Activated T-cell treated with anti-CD3 and anti-CD28 coated beads, Interleukin-2, amount 50 U/mL, for 4 hours (primary cell): ENCODE measurements at places on chromosomes 1 and 21. TPM values are rescaled to one million over a fixed set of nuclear protein-coding genes. Genes with fewer than 3 reads are reported as not detected.
A peak's percentile ranks its signal among the peaks of the same experiment; 100 is the strongest.

- DNase-seq: no peak
Measured at GRCh38 chr1:202857136-202857610, 31.8 kb downstream of the RABIF start.

DNA sequence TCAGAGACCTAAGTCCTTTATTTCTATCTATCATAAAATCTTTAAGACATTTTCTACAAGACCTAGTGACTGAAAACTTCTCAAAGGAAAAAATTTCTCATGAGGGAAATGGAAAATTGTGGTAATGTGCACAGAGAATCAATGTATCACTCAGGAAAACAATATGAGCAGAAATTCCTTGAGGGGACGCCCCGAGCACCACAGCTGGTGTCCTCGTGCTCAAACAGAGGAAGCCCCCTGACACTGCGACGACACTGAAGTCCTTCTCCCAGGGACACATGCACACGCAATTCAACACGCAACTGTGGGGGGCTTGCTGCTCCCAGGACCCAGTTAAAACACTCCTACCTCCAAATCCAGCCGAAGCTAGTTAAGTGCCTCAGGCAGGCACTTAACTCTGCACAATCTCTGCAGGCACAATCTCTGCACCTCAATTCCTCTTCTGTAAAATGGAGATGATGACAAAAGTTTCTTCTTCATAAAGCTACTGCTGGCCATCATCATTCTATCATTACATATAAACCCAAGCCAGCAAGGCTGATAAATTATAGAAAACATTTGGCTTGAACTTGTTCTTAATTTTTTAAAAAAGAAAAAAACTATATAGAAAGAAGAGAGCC lies 16.0 kb downstream of the ZBTB17 start:
- peak; percentile 41 for DNase-seq

DNA sequence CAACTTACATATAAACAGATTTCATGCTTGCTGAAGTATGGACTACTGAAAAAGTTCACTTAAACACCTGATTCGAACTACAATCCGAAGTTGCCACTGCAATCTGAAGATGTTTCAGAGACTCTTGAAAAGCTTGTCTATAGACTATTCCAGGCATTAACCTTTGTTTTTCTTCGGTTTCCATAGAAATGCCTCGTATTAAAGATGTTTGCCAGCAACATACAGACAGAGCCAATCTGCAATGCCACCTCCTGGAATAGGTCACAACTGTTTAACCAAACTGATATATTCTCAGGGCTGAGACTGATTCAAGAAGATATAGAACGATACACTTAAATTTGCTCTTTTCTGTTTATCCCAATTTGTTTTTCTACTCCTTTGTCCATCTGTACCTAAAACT lies 28.9 kb upstream of the DMRTB1 start:
- DNase-seq: no peak

DNA sequence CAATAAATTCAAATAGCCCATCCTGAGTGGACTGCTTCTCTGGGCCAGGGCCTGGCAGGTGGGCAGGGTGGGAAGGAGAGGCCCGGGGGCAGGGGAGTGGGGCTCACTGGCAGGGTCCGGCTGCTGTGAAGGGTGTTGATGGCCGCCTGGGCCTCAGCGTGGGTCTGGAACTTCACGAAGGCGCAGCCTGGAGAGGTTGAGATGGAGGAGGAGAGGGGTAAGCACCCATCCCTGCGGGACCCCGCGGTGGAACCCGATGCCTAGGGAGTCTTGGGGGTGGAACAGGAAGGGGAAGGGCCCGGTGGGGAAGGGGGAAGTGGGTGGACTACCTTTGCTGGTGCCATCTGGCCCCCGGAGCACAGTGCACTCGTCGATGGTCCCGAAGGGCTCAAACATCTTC lies 7.7 kb downstream of the CELF3 start:
- DNase-seq: no peak

- DNase-seq: no peak
Measured at GRCh38 chr1:14715802-14716201, 117.3 kb downstream of the KAZN start.

GRCh38 chr1:182617734-182618351 lies 13.7 kb upstream of the RGS16 start:
- DNase-seq: no peak

DNA sequence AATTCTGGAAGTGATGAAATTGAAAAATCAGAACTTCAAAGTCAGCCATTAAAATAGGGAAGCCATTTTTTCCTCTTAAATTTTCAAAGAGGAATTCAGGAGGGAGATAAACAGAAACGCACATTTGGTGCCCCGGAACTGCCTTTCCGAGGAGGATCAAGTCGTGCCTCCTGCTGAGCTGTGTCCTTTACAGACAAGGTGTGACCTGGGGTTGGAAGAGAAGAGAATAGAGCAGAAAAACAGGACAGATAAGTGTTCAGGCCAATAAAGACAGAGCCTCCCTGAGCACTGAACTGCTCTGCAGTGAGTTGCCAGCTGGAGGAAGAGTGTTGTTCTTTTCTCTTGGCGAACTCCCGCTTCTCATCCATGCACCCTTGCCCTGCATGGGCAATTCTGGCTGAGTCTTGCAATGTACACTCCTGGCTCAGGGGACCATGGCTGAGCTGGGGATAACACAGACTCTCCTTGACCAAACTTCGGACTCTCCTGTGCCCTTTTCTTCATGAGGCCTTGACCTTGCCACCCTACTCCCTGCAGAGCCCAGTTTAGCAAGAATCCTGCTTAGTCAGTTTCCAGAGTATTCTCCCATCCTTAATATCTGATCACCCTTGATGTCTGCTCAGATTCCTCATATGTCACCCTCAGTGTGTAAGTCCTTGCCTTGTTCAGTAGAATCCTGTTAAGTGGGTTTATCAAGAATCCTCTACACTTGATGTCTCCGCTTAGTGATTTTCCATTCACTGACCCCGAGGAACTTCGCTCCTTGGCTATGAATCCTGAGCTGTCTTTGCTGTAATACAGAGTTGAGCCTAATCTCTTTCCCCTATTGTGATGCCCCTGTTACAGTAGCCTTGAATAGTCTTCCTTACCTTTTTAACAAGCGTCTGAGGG lies 1.3 kb upstream of the MTARC1 start:
- no peak for DNase-seq

BPNT1 gene
- 28.2 TPM for total RNA-seq

GRCh38 chr1:102821707-102822106 lies 286.6 kb downstream of the COL11A1 start:
- DNase-seq: no peak

DNA sequence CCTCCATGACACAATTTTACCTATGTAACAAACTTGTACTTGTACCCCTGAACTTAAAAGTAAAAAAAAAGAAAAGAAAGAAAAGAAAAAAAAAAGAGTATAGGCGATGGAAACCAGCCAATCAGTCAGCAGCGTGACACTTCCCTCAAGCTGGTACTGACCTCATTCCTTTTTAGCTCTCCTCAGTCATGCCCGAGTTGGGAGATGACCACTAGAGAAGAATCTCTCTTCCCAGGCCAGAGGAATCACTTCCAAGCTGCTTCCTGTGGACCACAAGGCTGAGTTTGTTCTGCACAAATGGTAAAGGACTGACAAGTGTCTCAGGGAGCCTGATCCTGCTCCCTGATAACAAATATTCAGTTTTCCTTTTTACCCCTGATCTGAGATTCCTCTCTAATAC lies 313.5 kb upstream of the ESRRG start:
- no peak for DNase-seq

- no peak for DNase-seq
Measured at GRCh38 chr1:48499211-48499735, 27.3 kb upstream of the SPATA6 start.

DNA sequence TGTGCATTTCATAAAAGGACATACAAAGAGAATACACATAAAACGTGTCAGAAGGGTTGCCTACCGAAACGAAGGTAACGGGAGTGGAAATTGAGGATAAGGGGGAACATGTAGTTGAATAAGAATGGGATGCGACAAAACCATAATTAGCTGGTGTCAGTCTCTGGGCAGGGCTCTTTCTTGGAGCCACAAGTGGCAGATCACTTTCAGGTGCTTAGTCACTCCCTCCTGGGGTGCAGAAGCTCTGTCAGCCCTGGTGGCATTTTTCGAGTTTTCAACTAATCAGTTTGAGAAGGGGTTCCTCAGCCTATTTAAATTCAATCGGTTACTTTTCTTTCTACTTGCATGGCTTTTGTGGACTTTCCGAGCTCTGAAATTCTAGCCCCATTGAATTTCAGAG lies 133.9 kb upstream of the IGSF21 start:
- no peak for DNase-seq

- no peak for DNase-seq
Measured at GRCh38 chr1:82227306-82228095, 426.8 kb downstream of the ADGRL2 start.

- DNase-seq: no peak
Measured at GRCh38 chr1:26831546-26832248, 5.2 kb downstream of the ZDHHC18 start.

GBP1 gene
- 80.9 TPM for total RNA-seq

- DNase-seq: no peak
Measured at GRCh38 chr1:206456577-206457370, 13.5 kb upstream of the IKBKE start.

VSIG8 gene
- not detected for total RNA-seq

- no peak for DNase-seq
Measured at GRCh38 chr21:28063241-28064216, 929.1 kb downstream of the LTN1 start.

TDRKH gene
- 10.1 TPM for total RNA-seq

CHD5 gene
- total RNA-seq: 0.34 TPM

DNA sequence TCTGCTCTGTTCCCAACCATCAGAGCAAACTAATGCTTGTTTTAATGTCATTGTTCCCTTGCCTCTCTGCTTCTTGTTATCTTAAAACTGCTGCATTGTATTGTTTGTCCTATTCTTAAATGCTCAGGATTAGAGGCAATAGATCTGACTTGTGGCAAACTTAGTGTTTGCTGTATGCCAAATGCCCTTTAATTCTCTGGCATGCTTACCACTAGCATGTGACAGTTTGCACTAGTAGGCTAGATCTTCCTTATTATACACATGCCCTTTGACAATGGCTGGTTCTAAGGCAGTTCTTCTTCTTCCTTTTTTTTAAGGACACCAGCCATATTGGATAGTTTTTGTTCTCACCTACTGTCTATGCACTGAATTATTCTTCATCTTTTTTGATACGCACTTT lies 30.1 kb downstream of the PALMD start:
- DNase-seq: no peak

DNA sequence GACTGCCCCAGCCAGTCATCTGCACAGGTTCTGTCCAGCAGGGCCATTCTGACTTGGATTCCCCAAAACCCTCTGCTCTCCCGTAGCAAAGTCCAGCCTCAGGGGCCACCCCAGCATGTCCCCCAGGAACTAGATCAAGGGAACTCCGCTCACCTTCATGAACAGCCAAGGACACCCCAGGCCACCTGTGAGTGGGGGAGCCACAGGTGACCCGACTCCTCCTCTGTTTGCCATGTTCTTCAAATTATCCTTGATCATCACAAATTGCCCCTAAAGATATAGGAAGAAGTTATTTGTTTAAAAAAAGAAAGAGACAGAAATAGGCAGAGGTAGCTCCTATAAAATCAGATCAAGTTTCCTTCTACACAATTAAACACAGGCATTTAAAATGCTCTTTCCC lies 475.0 kb downstream of the MATN1 start:
- no peak for DNase-seq

PDPN gene
- total RNA-seq: not detected

HSPB7 gene
- total RNA-seq: 0.16 TPM

DNA sequence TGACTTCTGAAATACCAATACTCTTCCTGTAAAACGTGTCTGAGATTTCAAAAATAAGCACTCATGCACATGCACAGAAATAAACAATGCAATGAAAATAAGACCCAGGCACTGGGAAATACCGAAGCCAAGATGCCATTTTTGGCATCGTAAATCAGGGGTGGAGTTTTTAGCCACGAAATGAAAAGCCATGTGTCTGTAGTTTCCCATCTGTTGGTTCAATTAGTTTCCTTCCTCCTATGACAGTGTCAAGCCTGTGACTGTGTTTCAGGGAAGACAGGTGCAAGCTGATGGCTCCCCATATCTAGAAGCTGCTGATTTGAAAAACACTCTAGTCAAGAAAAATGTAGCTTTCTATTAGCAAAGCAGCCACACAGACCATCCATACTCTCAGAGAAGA lies 480.4 kb upstream of the CAMK1G start:
- DNase-seq: no peak

LCE1D gene
- not detected for total RNA-seq

- no peak for DNase-seq
Measured at GRCh38 chr1:61450872-61451571, 273.9 kb downstream of the TM2D1 start.

DNA sequence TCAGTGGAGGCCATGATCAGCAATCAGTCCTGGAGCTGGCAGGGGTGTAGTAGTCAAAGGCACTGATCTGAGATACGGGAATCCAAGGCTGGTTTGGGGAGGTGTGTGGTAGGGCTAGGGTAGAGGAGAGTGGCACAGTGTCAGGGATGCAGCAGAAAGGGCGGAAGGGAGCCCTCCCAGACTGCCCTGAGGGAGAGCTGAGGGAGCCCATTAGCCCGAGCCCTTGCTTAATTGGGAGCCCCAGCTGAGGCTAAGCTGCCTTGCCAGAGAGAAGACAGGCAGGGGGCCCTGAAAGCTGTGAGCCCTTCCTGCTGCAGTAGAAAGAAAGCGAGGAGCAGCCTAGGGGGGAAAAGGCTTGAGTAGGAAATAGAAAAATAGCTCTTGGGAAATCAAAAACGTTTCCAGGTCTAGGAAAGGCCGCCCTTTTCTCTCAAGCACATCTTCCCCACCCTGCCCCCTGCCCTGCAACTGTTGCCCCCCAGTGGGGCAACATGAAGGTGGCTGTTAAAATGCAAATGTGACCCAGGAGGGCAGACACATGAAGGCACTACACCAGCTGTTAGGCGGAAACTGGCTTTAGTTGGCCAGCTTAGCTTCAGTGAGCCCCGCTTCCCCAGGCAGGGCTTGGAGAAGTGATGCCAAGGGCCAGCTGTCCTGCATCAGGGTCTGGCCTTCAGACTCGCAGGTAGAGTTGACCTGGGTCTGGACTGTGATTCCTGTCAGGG lies 106.2 kb downstream of the UCK2 start:
- DNase-seq: no peak

DNA sequence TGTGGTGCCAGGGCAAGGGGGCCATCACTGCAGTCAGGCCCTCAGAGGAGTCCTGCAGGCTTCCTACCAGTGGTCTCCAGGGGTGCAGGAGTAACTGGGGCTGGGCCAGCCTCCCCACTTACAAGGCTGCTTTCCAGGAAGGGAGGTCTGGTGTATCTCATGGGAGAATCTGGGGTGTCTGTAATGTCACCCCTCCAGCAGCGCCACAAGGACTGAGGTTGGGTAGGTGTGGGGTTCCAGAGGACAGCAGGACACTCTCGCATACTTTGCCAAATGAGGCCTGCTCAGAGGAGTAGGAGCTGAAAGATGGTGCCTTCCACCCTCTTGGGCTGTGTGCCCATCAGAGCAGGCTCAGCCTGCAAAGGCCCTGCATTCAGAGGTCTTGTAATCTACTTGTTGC lies 46.9 kb downstream of the TNNT2 start:
- no peak for DNase-seq

SDC3 gene
- 0.68 TPM for total RNA-seq

TMCC2 gene
- 13.6 TPM for total RNA-seq

DNA sequence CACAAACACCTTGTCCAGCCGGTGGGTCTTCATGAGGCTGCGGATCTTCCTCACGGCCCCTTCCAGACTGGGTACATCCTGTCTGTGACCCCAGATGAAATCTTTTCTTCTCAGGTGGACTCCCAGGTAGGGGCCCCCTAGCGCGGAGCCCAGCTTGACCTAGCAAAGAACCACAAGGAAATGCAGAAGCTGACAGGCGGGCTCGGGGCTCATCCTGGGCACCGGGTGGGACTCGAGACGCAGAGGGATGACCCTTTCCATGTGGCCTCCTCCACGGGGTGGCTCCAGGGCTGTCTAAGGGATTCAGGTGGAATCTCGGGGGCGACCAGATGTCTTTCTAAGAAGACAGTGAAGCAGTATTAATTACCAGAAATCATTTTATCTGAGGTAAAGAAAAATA lies 17.8 kb downstream of the POFUT2 start:
- no peak for DNase-seq
